Activated CD4-positive, alpha-beta T cell treated with anti-CD3 and anti-CD28 coated beads, Interleukin-2, amount 50 U/mL, for 24 hours (primary cell): ENCODE measurements at places on chromosomes 2 and 18.

DNA sequence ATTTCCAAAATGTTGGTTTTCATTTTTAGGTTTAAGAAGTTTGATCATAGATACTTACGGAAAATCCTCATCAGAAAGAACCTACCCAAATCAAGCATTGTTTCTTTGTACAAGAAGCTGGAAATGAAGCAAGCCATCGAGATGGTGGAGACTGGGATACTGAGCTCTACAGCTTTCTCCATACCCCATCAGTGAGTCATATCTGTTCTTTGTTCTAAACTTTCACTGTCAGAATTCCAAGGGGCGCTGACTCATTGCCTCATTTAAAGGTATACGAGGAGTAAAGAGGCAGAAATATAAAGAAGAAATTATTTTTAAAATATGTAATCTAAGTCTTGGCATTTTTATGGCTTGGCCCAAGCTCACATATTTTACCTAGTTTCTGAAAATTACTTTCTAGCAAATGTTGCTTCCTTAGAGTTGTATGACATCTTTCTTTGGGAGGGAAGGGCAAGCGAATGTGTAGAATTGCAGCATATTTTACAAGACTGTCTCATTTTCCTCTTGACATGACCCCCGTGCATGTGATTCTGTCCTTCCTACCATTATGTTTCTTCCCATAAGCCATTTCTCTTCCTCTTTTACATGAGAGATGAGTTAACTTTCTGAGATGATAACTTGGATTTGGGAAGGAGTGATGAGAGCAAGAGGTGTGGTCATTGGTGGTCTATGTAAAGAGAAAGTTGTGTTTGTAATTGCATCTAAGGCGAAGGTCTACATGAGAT lies 41.2 kb downstream of the SLC9A4 start:
- no peak for DNase-seq

GRCh38 chr2:75586971-75587370 lies 26.2 kb upstream of the EVA1A start:
- no peak for DNase-seq

- no peak for DNase-seq
Measured at GRCh38 chr2:191556463-191556862, 121.5 kb upstream of the NABP1 start.

GRCh38 chr2:222903234-222904220 lies 42.7 kb downstream of the ACSL3 start:
- peak; percentile 26 for DNase-seq

DNA sequence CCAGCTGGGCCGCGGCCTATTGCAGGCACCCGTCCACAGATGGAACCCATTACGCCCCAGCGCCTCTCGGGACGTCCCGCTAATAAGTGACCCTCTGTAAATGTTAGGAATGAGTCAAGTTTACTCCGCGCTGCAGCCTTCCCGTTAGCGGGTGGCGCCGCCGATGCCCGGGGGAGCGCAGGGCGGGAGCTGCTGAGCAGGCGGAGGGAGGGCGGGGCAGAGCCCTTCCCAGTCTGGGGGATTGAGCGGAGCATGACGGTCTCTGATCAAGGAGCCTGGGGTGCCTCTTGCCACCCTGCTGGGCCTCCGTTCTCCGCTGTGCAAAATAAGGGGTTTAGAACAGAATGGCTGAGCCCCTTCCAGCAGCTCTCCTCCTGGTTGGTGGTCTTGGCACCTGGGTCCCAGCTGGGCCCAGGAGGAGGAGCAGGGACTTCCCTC lies 10.5 kb downstream of the CROCC2 start:
- no peak for DNase-seq

DNA sequence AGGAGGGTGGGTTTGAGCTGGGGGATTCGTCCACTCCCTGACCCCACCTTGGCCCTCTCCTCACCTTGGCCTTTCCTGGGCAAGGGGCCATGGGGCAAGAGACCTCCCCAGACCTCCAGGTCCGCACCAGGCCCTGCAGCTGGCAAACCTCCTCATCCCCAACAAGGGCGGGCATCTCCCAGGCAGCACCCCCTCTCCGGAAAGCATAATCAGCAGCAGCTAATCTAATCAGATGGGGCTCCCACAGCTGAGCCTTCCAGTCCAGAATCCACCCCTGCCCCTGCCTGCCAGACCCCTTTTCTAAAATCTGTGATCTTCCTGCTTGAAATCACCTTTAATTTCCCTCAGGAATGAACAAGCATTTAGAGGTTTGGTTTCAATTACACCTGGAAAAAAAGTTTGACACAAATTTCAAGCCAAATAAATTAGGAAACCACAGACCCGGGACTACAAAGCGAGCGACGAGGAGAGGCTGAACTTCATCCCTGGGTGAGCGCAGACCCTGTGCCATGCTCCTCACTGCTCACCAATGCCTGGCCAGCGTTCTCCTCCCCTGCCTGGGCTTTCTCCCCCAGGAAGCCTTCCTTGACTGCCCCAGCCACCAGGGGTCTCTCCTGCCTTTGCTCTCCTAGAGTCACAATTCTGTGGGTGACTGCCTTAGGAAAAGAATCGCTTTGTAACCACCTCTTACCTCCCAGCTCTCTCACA lies 143.0 kb upstream of the MYCN start:
- DNase-seq, result no peak

- no peak for DNase-seq
Measured at GRCh38 chr18:3710712-3711301, 260.8 kb downstream of the TGIF1 start.

DNA sequence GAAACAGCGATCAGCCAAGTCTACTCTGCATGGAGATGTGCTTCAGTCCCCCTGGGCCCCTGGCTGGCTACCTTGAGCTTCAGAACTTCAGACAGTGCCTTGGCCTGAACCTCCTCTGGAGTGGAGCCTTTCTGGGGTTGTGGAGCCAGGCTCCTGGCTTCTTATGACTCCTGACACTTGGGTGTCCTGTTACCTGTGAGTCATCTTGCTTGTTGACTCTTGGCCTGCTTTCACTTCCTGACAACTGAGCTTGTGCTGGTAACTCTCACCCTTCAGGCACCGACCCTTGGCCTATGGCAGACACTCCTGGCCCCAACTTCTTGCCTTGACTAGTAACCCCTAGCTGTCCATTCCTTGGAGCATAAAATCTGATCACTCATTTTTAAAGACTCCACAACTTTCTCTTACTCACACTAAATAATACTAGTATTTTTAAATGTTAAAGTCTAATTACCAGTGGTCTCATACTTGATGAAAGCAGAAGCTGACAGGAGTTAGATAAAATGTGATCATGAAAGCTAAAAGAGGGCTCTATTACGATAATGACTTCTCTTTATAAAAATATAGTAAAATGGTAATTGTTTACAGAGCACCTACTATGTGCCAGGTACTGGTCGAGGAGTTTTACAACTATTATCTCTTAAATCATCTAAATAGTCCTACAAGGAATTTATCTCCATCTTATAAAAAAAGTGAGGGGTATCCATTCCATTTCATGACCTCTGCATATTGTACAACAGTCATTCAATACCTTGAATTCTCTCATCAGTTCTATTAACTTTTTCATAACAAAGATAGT lies 46.3 kb upstream of the VIT start:
- DNase-seq, result no peak
